ENCODE measurements at places on chromosomes 1 and 21.

- DNase-seq, result no peak
Measured at GRCh38 chr1:229135773-229136172, 135.1 kb upstream of the RAB4A start.

DNA sequence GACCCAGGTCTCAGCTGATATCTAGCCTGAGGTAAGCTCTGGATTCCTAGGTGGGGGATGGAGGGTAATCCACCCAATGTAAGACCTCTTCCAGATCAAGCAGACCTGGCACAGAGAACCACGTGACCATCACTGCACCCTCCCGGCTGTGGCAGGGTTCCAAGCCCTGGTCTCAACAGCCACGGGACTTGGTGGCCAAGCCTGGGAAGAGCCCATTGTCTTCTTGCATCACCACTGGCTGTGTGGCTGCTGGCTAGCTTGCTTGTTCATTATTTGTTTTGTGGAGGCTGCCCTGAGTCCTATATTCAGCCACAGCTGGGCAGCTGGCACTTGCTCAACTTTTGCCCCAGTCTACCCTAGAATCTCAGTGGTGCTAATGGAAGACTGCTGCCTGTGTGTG is 24.1 kb upstream of the NFASC start:
- DNase-seq, result no peak

DNA sequence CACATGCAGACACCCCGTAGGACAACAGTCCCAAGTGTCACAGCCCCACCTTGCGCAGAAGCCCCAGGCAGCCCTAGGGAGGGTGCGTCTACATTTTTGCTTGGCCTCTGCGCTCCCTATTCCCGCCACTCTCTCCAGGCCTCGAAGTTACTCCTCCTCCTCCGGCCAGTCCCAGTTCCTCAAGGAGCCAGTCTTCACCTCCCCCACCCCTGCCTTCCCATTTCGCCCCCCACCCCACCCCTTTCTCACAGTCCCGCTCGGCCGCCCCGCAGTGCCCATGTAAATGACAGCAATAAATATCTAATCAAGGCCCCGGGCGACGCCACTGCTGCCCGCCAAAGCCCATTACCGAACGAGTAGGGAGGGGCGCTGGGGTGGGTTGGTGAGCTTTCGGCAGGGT is 3.2 kb downstream of the DMBX1 start:
- DNase-seq, result no peak

GRCh38 chr1:210686841-210687240 is 358.1 kb downstream of the HHAT start:
- DNase-seq, result no peak

- DNase-seq, result no peak
Measured at GRCh38 chr21:31180256-31181081, 142.2 kb upstream of the KRTAP19-8 start.

- no peak for DNase-seq
Measured at GRCh38 chr1:53340660-53341520, 13.0 kb upstream of the LRP8 start.

DNA sequence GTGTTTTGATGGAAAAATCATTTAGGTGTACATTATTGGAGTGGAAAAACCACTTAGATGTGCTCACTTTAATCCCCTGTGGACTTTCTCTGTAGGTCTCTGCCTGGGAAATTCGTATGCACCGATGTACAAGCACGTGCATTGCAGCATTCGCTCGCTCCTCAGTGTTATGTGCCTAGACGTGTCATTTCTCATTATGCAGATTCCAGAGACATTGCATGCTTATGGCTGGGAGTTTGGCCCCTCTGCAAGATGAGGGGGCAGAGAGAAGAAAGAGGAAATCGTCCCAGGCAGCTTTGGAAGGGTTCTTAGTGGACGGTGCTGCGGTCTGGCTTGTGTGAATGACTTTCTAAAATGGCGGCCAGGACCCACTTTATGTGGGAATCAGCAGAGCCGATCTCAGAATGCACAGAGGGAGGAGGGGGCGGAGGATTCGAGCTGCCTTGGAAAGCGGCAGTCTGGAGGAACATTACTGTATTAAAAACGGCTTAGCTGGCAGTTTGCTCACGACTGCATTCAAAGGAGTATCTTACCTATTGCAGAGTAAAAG is 2.3 kb downstream of the SPEN start:
- DNase-seq, result no peak

GRCh38 chr1:239293350-239294110 is 92.8 kb upstream of the CHRM3 start:
- DNase-seq, result no peak

- DNase-seq, result peak; percentile 10
Measured at GRCh38 chr21:46111193-46111571, 13.3 kb downstream of the COL6A2 start.

DNA sequence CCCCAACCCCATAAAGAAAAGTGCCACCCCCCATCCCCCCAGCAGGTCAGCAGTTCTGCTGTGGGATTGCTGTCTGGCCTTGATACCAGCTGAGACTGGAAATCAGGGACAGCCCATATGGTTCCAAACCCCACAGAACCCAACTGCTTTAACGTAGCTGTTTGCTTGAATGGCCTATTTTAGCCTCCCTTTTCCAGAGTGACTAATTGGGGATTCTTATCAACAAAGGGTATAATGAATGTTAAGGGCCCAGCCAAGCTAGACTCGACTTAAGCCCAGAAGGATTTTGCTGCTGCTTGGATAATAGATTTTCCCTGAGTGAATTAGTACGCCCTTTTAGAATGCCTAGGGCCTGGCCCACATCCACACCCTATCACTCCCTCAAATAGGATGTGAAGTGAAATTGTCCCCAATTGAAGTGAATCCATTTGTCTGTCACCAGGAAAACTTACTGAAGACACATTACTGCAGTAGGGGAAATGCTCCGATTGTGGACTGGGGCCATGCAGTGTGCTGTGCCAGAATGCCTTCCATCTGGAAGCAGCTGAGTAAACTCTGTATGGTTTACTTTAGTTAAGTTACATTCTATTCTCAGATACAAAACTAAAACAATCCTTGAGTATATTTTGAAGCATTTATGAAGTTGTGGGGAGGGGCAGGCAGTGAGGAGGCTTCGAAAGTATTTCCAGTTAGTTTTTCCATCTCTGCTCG is 156.9 kb downstream of the DHRS3 start:
- peak; percentile 62 for DNase-seq

DNA sequence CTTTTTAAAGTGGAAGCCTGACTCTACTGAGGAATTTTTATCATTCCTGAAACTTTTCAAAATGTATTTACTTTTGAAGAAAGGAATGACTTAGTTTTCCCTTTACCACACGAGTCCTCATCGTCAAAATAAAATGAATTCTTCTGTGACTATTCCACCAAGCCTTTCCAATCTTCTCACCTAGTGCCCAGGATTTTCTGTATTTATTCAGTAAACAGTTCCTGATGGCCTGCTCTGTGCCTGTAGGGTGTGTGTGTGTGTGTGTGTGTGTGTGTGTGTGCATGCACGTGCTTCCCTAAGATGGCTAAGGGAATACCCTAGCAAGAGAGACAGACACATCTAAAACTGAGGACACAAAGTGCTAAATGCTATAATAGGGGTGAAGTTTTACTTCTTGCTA is 395.0 kb upstream of the USP24 start:
- DNase-seq, result no peak

DNA sequence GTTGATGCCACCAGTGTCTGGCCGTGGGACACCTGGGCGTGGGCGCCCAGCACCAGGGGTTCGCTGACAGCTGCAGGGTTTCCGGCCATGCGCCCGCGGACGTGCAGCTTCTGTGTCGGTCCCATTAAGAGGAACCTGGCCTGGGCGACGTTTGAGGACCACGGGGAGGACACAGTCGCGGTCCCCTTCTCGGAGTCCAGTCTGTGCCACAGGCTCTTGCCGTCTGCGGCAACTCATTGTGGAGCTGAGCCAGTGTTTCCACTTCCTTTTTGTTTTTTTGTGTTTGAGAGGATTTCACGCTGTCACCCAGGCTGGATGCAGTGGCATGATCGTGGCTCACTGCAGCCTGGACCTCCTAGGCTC is 1.6 kb upstream of the C1orf159 start:
- DNase-seq, result no peak

- DNase-seq, result no peak
Measured at GRCh38 chr1:224433041-224433691, 1.4 kb downstream of the WDR26 start.

- no peak for DNase-seq
Measured at GRCh38 chr21:42343963-42344510, 6.8 kb downstream of the TFF2 start.

DNA sequence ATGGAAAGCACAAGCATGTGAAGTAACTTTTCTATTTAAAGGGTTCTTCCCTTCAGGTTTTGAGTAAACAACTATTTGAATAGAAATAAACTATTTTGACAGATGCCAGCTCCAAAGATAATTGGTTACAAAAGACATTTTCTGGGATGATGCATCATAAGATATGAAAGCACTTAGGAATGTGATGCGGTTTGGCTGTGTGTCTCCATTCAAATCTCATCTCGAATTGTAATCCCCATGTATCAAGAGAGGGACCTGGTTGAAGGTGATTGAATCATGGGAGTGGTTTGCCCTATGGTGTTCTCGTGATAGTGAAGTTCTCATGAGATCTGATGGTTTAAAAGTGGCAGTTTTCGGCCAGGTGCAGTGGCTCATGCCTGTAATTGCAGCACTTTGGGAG is 6.4 kb downstream of the DISP1 start:
- DNase-seq, result no peak

DNA sequence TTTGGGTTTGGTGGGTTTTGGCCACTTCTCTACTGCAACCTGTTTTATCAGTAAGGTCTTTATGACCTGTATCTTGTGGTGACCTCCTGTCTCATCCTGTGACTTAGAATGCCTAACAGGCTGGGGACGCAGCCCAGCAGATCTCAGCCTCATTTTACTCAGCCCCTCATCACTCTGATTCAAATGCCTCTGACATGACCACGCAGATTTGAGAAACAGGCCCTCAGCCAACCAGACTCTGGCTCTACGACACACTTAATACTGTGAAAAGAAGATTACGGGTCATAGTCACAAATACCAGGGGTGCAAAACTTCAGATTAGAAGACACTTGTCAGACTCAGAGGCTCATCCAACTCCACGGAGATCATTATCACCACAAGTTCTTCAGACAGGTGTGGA is 28.3 kb upstream of the KIF26B start:
- no peak for DNase-seq

DNA sequence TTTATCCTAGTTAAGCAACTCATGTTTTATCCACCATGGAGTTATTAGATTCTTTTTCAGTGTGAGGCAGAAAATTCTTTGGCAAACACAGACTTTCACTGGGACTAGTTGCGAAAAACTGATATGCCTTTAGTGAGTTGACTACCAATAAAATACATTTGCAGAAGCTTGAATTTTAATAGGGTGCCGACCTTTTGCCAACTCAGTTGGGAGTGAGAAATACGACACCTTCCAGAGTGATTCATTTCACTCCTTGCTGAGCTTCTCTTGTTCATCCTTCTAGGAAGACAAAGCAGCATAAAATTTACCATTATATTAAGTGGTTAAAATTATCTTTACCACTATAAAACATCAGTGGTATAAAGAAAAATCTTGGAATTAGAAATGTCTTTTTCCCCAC is 1.2 kb upstream of the KRTAP23-1 start:
- no peak for DNase-seq

- DNase-seq, result peak; percentile 61
Measured at GRCh38 chr1:159132271-159132881, 39.0 kb upstream of the CADM3 start.

DNA sequence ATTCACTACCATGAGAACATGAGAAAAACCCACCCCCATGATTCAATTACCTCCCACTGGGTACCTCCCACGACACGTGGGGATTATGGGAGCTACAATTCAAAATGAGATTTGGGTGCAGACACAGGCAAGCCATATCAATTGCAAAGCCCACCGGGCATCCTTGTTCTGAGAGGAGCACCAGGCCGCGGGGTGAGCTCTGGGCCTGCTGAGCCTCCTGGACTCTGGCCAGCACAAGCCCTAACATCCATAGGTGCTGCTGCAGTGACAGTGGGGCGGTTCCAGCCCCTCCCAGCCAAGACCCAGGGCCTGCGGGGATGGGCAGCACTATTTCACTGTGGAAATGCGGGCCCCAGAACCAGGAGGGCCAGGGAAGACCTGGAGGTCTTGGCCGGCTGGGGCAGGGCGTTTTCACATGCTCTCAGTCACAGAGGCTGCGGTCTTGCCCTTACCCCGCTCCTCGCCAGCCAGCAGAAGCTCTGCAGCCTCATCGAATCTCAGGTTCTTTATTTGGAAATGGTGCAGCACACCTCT is 103.8 kb downstream of the PCBP3 start:
- DNase-seq, result no peak

All from heart right ventricle (tissue), 16 donors.